ENCODE measurements at places on chromosomes 2 and 18.

GRCh38 chr18:50465211-50466153 is 90.6 kb downstream of the SKA1 start:
- DNase-seq, result no peak

GRCh38 chr2:99940963-99941362 is 201.4 kb downstream of the AFF3 start:
- peak; percentile 60 for DNase-seq

DNA sequence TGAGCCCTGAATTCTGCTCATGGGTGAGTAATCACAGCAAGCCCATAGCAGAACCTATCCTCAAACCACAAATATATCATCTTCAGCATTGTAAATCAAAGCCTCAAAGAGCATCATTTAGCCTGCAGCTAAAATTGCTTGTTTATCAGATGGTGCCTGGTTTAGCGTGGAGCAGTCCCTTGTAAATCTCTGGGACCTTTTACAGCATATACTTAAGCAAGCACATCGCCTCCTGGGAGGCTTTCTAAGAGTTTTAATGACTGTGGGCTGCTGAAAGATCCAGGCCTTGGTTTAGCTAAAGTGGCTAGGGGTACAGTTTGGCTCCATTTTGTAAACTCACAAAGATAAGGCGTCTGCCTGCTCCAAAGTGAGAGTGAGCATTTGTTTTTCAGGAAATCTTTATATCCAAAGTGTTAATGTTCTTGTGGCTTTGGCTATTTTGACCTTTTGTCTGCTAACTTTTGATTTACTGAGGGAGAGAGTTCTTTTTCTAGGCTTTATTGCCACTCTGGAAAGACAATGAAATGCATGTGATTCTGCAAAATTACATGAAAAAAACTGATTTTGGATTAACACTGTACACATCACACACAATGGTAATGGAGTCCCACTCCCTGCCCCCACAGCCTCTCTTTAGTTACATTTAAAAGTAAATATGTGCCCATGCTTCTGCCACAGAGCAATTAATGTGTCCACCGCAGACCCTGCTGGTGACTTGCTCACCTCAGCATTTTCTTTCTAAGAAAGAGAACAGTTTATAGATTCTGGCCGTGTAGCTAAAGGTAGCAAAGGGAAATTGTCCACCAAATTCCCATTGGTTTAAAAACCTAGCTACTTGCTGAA is 194.8 kb downstream of the LNPK start:
- peak; percentile 39 for DNase-seq

DNA sequence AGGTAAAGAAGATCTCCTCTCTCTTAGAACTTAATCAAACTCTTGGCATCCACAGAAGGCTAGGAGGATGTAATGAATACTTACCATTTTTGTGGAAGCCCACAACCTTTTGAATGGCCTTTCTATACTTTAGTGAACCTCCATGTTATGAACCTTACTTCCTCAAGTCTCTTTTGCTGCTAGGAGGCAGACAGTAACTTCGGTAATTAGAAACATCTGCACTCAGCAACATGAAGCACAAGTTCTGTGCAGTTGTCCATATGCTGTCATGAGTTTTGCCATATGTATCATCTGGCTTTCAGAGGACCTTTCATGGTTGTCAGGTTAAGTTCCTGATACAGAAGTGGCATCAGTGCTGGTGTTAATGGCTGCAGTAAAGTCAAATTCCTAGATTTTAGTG is 50.4 kb downstream of the PDK1 start:
- peak; percentile 89 for DNase-seq

DNA sequence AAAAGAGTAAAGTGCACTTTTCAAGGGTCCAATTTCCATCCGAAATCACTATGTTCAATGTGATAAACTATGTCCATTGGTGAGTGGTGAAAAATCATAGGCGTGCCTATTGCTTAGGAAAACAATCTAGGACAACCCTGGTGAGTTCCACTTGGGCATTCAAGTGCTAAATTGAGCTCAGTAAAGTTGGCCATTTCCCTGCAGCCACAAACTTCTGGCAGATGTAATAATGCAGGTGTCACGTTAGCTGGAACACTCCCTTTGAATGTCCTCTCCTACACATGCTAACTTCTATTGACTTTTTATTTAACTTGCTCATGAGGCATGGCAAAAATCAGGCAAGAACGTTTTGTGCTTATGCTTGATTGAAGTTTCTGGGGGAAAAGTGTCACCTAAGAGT is 67.1 kb downstream of the CPS1 start:
- no peak for DNase-seq

GRCh38 chr2:83103613-83104012 is 1355.5 kb downstream of the SUCLG1 start:
- DNase-seq, result peak; percentile 93

DNA sequence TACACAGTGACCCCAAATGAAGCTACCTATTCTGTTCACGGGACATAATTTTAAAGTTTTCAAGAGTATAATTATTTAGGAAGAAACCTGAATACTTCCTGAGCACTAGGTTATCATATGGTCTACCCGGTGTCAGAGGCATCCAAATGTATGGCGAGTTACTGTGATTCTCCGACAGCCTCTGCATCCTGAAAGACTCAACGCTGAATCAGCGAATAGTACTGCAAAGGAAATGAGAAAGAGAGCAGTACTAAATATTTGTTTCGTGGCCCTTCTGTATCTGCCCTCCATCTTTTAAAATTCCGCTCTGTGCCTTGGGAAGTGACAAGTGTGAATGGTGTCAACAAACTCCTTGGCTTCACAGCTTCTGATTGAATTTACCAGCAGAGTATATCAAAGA is 358.0 kb upstream of the ZEB2 start:
- no peak for DNase-seq

- DNase-seq, result no peak
Measured at GRCh38 chr2:173104156-173104555, 28.5 kb downstream of the MAP3K20 start.

GRCh38 chr2:67997528-67997900 is 65.3 kb downstream of the C1D start:
- DNase-seq, result peak; percentile 68

GRCh38 chr2:65355186-65355831 is 77.1 kb downstream of the SPRED2 start:
- peak; percentile 51 for DNase-seq

GRCh38 chr2:227597036-227597435 is 1.7 kb upstream of the SCYGR2 start:
- DNase-seq, result no peak

DNA sequence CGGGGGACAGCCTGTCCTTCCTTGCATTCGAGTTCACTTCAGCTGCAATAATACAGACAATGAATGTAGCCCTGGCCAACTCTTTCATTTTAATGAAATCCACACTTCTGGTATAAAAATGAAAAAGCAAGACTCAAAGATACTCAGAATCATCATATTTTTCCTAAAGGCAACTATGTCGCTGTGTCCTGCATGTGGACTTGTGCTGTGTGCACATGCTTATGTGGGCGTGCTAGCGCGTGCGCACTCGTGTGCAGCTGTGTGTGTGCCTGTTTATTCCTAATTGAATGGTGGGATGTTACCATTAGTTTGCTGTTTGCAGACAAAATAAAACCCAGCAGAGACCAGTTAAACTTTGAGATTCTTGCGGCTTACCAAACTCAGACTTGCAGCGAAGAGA is 49.6 kb downstream of the SMIM21 start:
- peak; percentile 9 for DNase-seq

GRCh38 chr2:176117823-176118371 is 1.3 kb downstream of the HOXD10 start:
- DNase-seq, result no peak

DNA sequence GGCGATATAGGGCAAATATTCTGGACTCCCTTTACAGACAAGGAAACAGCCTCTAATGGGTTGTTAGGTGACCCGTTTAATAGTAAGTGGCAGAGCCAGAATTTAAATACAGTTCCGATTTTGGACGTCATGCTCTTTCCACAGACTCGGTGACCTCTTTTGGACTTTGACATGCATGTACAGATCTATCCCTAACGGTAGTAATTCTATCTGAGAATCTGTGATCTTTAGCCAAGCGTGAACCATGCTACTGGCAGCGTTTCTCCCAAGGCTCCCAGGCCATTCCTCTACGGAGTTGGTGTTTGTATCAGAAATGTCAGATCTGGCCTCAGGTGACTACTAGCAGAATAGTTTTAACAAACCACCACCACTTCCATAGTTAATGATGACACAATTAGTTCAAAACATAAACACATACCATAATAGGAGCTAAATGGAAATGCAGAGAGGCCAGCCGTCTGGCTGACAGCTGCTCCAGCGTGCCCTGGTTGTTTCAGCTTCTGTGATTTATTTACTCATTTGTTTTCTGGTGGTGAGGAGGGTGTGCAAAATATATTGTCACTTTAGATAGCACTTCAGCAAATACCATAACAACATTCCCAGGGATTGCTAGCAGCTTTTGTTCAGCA is 304.6 kb upstream of the LYPD1 start:
- peak; percentile 30 for DNase-seq

DNA sequence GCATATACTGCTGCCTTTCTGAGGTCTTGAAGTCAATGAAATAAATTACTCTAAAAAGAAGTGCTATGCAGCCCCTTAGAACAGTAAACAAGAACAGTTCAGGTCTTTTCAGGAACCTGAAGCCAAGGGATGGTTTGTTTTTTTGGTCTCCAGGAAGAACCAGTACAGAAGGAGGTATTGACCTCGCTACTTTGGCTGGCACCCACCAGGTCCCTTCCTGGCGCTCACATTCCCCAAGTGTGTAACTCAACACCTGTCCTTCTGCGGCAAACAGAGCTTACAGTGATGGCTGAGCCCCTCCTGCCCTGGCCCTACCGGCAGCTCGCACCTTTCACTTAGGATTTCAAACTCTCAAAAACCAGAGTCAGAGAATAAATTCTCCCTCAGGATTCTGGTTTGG is 51.9 kb downstream of the SETBP1 start:
- no peak for DNase-seq

- peak; percentile 98 for DNase-seq
Measured at GRCh38 chr2:46067501-46068305, 229.5 kb upstream of the EPAS1 start.

DNA sequence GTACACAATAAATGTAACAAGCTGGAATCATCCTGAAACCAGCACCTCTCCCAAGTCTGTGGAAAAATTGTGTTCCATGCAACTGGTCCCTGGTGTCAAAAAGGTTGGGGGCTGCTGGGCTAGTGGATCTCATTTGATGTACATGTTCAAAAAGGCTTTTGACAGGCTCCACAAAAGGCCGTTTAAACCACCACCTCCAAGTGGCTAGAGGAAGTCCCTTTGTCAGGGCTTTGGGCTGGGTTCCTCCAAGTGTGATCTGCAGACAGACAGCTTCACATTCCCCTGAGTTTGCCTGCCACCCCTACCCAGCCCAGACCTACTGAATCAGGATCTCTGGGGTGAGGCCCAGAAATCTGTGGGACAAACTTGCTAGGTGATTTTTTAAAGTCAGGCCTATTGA is 84.7 kb downstream of the TGFA start:
- DNase-seq, result no peak

DNA sequence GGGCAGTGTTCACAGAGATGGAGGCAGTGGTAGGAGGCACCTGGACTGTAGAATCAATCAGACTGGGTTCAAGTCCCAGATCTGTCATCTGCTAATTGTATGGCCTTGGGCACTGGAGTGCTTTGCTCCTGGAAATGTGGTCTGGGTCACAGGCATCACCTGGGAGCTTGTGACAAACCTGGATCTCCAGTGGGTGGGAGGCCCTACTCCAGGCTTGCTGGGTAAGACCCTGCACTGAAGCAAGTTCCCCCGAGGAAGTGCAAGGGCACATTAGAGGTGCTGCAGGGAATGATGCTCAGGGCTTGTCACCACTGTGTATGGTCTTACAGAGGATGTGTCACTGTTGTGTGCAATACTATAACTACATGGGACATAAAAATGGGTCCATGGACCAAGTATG is 220.5 kb upstream of the ID2 start:
- DNase-seq, result no peak

All from fibroblast of skin of abdomen (primary cell).